ENCODE measurements at places on chromosomes 16 and 17.
A peak's percentile ranks its signal among the peaks of the same experiment; 100 is the strongest.

DNA sequence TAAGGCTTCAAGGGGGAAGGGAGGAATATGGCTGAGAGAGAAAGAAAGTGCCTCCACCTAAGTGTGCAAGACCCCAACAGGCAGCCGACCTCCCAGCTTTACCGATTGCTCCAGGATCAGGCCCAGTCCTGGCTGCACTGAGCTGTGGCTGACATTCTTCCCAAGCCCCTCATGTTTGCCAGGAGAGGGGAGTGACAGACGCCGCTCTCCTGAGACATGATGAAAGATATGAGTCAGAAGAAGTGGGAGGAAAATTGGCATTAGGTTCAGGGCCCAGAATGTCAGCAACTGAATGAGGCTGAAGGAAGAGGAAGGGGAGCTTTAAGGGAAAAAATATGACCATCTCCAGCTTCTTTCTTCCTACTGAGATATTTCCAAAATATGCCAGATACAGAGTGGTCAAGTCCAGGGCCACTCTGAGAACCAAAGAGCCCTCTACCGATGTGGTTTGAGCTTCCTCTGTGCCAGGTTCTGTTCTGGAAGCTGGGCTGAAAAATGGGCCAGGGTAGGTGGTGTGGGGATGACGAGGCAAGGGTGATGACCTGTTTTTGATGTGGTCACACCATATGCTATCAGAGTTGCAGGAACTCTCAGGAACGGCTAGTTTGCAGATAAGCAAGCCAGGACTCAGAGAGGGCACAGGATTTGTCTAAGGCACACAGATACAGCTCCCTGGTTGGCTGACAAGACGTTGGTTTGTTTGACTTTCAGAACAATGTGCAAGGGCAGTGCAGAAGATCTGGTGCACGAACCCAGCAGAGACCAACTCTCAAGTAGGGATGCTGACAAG lies 176.7 kb downstream of the SOX9 start:
- no peak for DNase-seq

GRCh38 chr16:66603537-66604375 lies 748 bp upstream of the CMTM3 start:
- DNase-seq, result peak; percentile 85

GRCh38 chr17:27667656-27668487 lies 36.9 kb downstream of the LGALS9 start:
- no peak for DNase-seq

DNA sequence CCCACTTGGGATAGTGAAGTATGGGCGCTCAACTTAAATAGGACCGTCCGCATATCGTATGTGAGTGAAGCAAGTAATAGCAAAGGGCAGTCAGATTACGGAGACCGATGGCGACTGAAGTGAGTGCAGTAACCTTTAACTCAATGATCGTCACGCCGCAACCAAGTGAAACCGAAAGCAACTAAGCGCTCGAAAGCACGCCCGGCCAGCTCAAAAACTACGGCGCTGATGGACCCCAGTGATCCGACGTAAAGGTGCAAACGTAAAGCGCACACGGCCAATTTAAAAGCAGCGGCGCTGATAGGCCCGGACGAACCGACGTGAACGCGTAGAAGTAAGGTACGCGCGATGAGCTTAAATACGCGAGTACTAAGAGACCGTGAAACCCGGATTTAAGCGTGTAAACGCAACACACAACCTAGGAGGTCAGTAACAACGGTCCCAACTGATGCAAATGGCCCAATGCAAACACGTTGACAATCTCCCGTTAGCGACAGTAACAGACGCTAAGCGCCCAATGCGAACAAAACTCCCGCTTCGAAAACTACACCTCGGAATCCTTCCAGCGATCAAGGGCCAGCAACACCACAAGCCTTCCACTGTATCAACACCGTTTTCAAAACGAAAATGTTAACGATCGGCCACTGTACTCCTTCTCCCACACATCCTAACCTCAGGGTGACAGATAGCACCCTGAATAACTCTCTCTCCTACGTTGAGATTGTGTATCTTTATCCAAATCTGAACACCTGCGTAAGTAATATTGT lies 37.9 kb upstream of the ARL4D start:
- DNase-seq, result peak; percentile 96

GRCh38 chr17:17079761-17080160 lies 37.5 kb downstream of the MPRIP start:
- DNase-seq, result no peak

DNA sequence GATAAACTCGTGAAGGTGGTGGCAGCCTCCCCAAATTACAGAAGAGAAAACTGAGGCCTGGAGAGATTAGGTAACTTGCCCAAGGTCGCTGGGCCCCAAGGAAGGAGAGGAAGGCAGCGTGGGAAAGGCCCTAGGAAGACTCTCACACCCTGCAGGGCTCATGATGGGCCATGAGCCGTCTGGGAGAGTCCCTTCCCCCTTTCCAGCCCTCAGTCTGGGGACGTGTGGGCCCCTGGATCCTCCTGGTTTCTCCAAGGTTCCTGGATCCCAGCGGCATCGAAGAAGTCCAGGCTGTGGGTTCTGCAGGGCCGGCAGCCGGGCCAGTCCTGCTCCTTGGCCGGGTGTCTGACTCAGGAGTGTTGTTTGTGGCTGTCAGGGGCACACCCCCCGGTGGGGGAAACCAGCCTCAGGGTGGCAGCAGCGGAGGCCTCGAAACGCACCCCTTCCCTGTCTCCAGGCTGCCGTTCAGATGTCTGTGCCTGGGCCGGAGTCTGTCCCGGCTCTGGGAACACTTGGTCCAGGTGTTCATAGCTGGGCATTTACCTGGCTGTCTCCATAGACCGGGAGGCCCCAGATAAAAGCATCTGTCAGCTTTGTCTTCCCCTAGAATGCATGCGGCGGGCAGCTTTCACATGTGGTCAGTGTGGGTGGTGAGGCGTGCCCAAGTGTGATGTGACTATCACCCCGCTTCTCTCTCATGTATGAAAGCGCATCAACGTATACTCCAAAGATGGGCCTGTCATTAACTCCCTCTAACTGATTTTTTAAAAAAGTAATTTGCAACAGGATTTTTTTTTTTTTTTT lies 3.7 kb upstream of the RAP1GAP2 start:
- DNase-seq, result peak; percentile 72

DNA sequence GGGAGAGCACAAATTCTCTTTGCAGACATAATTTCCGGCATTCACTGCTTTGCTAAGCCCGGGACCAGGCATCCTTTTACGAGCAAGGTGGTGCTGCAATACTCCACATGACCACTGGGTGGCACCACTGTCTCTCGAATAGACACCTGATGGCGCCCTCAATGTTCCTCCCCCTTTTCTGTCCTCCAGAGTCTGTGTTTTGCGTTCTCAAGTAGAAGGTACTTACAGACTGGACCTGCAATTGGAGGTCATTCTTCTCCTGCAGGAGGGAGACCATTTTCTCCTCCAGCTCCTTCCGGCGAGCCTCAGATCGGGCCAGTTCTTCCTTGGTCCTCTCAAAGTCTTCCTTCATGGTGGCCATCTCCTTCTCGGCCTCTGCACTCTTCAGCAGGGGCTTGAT lies 45.2 kb downstream of the MYH13 start:
- DNase-seq, result peak; percentile 47

DNA sequence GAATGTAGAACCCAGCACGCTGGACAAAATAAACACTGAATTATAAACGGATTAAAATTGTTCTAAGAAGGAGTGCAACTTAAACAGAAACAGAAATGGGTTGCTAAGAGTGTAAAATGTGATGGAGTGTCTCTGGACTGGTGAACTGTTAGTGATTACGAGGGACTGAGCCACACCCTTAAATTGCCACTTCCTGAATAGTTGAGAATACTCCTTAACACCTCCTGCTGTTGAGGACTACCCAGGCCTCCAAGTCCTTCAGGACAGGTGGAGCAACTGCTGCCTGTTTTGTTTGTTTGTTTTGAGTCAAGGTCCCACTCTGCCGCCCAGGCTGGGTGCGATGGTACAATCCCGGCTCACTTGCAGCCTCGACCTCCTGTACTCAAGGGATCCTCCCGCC lies 25.8 kb upstream of the IRF8 start:
- DNase-seq, result no peak

- DNase-seq, result no peak
These were observed 45.2 kb upstream of the SLC5A11 start for GRCh38 chr16:24800586-24800985.

GRCh38 chr17:63247706-63248105 lies 198.4 kb downstream of the CYB561 start:
- no peak for DNase-seq

DNA sequence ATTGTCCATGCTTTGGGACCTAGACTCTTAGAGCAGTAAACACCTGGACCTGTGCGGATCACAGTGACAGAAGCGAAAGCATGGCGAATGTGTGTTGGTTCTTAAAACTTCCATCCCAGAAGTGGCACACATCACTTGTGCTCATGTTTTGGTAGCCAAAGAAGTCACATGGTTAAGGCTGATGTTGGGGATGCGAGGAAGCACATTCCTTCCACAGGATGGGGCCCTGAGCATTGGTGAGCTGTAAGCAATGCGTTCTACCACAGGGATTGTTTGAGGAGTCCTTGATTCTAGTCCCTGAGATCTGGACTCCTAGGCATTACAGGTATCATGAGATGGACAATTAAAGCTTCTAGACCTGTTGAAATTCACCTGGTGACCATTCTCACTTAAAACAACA lies 375.9 kb downstream of the UTP18 start:
- no peak for DNase-seq

GRCh38 chr17:11797803-11798202 lies 199.5 kb downstream of the ZNF18 start:
- no peak for DNase-seq

GRCh38 chr17:13750816-13751793 lies 149.4 kb upstream of the HS3ST3A1 start:
- DNase-seq, result no peak

- no peak for DNase-seq
These were observed 39.6 kb upstream of the RPL38 start for GRCh38 chr17:74163836-74164235.

DNA sequence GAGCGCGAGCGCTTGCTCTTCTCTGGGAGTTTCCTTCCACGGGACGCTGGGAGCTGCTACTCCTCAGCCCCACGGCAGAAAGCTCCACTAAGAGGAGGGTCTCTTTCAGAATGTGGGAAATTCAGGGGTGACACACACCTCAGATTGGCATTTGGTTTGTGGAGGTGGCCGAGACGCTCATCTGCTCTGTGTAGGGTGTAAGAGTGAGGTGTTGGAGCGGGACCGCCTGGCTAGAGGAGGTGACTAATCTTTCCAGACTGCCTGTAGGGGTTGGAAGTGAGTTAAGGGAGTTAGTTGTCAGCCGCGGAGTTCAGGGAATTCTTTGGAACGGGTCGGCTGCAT lies 735 bp downstream of the PSMD11 start:
- peak; percentile 21 for DNase-seq

DNA sequence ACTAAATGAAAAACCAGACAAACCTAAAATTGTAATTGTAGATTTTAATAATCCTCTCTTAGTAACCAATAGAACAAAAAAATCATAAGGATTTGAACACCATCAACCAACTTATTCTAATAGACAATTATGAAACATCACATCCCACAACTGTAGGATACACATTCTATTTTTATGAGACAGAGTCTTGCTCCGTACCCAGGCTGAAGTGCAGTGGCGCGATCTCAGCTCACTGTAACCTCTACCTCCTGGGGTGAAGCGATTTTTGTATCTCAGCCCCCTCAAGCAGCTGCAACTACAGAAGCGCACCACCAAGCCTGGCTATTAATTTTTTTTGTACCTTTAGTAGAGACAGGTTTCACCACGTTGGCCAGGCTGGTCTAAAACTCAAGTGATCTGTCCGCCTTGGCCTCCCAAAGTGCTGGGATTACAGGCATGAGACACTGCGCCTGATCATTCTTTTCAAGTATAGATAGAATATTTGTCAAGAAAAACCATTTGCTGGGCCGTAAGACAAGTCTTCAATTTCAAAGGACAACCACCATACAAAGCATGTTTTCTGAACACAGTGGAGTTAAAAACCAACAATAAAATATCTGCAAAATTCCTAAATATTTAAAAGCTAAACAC lies 49.8 kb downstream of the CREBBP start:
- DNase-seq, result no peak

DNA sequence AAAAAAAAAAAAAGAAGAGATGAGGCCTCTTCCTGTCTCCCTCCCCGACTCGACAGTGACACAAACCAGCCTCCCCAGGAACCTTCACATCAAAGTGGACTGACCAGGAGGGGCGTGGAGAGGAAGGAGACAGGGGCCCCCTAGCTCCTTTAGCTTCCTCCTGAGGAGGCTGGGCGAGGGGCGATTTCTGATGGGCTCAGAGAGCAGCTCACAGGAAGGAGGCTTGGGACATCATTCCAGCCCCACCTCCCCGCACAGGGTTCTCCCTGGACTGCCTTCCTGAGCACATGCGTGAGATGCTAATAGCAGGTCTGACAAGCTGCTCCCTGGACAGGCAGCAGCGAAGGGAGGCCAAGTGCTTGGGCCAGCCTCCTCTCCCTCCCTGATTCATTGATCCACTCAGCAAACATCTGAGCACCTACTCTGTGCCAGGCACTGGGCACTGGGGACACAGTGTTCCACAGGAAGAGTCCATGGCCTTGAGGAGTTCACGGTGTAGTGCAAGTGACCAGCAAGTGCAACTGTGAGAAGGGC lies 14.4 kb upstream of the DOK4 start:
- peak; percentile 9 for DNase-seq

- no peak for DNase-seq
These were observed 21.4 kb upstream of the SPACA3 start for GRCh38 chr17:32970281-32970680.

DNA sequence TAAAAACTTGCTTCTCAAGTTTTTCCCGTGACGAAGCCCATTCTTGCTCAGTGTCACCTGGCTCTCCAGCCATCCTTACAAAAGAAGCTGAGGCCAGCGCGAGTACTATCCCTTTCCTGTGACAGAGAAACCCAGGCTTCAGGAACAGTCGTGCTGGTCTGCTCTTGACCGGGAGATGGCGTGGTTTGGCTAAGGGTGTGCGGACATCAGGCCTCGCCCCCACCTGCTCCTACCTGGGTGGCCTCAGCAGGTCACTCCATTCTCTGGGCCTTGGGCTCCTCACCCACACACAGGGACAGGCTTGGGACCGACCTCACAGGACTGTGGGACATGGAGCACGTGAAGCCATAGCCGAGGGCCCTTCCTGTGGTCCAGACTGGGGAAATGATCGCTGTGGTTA lies 75.2 kb upstream of the CIBAR2 start:
- DNase-seq, result no peak

GRCh38 chr16:3578121-3578520 lies 918 bp upstream of the NLRC3 start:
- DNase-seq, result peak; percentile 53

- DNase-seq, result peak; percentile 62
These were observed 67.9 kb downstream of the ZZEF1 start for GRCh38 chr17:4074831-4075495.

GRCh38 chr16:86772671-86773353 lies 194.5 kb downstream of the FOXL1 start:
- DNase-seq, result no peak

DNA sequence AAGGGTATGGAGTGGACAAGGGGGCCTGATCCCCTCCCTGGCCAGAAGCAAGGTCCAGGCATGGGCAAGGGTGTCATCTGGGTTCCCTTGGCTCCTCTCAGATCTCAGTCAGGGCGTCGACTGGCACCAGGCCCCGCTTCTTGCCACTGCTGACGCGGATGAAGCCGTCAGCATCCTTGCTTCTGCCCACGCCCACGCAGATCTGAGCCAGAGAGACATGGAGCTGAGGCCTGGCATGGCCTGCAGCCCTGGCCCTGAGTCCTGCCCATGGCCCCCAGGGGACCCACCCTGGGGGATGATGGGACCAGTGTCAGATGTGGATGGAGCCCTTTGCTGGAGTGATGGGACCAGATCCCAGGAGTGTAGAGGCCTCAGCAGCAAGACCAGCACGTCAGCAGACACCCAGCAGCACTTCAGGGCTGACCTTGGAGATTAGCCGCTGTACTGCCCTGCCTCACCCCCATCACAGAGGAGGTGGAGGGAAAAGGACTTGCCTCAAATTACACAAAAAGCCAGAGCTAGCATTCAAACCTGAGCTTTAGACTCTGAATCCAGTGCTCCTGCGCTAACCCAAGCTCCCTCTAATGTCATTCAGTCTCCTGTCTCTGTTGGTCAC lies 12.2 kb downstream of the RPL19 start:
- no peak for DNase-seq

Data from CD4-positive, alpha-beta T cell treated with Interleukin-12 subunit alpha and Interleukin-12 subunit beta, for 1 hour (primary cell).